Endothelial cell (in vitro differentiated cells): ENCODE measurements at places on chromosomes 13 and 19.

DNA sequence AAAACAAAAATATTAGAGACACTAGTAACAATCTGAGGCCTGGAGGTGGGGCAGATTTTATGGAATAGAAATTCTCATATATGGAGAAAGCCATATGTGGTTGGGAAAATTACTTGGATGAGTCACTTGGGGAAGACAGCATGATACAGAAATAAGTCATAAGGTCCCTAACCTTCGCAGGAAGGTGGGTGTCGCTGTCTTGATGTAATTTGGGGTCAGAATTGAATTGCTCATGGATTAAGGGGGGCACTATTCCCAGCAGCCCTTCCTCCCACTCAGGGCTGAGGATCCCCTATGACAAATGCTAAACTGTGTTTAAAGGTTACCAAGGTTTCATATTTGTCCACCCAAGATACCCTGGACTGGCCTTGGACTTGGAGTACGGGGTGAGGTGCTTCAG lies 5.0 kb downstream of the RDH8 start:
- no peak for DNase-seq

DNA sequence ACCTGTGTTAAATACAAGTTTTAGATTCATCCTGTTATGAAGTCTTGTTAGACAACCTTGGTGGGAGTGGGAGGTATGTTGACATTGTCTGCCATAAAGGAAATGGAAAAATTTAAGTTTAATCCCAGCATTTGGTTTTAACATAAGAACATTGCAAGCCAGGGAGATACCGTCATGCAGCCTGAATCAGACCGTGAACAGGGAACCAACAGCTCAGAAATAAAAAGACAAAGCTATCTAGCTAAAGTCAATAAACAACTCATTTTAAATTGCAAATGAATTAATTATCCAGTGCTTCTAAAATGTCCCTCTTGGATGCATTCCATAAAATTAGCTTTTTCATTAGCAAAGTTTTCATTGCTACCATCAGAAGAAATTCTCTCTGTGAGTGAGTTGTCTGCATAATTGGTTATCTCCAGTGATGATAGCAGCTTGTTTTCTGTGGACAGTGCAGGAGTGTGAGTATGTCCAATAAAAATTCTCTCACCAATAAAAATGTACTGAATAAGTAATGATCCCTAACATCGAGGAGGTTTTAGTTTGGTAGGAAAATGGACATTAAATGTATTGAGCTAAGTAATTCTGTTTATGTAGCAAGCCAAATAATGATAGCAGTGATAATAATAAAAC lies 170.6 kb upstream of the TMTC4 start:
- no peak for DNase-seq

GRCh38 chr13:113053376-113053775 lies 52.2 kb upstream of the F7 start:
- DNase-seq = no peak

GRCh38 chr19:756236-756635 lies 5.3 kb downstream of the MISP start:
- no peak for DNase-seq
